ENCODE measurements at places on chromosomes 5 and 9. TPM values are rescaled to one million over a fixed set of nuclear protein-coding genes. Genes with fewer than 3 reads are reported as not detected.

- DNase-seq = no peak
Observed at GRCh38 chr9:96719521-96719920, 58.4 kb downstream of the ZNF510 start.

DNA sequence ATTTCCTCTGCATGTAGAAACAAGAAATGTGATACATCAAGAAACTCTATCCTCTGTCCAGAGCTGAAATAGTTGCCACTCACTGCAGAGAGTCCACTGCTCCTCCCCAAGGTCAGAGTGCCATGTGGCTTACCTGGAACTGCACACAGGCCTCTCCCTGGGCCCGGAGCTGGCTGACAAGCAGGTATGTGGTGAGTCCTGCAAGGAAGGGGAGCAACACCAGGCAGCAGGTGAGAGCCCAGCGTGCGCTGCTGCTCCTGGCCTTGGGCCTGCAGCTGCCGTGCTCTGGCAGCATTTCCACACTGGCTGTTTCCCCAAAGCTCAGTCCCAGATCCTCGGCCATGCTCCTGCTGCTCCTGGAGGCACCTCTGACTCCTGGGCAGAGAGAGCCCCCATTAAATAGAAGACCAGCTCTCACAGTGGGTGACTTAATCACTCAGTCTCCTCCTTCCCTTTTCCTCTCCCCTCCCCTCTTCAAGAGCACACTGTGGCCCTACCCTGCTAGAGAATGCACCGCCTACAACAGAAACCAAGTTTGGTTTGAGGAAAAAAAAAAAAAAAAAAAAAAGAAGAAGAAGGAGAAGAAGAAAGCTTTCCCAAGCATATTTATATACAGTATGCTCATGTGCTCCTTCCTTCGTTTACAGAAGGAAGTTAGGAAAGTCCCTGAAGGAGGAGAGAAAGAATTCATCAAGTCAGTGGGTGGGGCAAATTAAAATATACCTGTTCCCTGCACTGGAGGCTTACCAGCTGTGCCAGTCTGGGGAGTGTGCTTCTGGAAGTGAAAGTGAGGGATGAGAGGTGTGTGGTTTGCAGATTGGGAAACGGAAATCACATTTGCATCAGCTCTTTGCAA is at the start of gene TNFSF15:
Gene TNFSF15, minus strand, starts transcription at position 370 of the 856 bp plus-strand sequence. Its CDS starts 27 bp downstream, at position 343.
- DNase-seq = peak; percentile 68

GRCh38 chr5:73827106-73827450 is 201.1 kb downstream of the ARHGEF28 start:
- no peak for DNase-seq

- no peak for DNase-seq
Observed at GRCh38 chr9:74963056-74963455, 10.3 kb upstream of the C9orf40 start.

DNA sequence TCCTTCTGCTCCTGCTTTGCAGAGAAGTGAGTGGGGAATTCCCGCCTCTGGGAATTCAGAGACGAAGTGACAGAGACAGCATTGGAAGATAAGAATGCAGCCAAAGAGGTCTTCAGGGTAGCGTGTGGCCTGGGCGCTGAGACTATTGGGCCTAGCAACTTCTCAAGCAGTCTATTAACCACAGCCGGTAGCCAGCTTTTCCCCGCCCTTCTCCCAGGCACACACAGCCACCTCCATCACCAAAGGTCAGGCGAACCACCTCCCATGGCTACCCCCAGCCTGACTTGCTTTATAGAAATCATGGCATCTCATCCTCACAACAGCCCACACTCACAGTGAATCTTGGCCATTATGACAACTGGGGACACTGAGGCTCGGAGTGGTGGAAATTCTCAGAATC is 124.2 kb downstream of the KCNIP1 start:
- no peak for DNase-seq

DNA sequence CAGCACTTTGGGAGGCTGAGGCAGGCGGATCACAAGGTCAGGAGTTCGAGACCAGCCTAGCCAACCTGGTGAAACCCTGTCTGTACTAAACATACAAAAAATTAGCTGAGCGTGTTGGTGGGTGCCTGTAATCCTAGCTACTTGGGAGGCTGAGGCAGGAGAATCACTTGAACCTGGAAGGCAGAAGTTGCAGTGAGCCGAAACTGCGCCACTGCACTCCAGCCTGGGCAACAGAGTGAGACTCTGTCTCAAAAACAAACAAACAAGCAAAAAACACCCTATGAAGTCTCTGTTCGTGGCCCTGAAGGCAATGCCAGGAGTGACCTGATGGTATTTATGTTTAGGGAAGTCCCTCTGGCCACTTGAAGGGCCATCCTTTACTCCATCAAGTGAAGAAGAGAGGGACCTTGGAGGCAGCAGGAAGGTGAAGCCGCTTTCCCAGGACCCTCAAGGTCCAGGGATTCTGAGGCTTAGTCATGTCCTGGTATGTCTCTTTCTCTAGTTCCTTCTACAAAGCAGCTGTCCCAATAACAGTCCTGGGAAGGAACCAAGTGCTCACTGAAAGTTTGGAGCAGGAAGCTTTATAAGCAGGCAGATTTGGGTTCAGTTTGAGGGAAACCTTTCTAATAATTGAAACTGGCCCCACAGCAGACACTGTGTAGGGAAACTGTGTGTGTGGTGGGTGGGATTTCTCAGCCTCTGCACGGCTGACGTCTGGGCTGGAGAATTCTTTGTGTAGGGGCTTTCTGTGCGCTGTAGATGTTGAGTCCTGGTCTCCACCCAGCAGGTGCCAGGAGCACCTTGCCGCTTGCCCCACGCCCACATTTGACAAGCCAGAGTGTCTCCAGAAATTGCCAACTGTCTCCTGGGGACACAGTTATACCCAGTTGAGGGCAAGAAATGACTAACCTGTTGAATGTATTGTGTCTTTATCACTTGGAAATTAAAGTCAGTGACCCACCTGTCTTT is 12.5 kb downstream of the PHF2 start:
- DNase-seq = no peak

DNA sequence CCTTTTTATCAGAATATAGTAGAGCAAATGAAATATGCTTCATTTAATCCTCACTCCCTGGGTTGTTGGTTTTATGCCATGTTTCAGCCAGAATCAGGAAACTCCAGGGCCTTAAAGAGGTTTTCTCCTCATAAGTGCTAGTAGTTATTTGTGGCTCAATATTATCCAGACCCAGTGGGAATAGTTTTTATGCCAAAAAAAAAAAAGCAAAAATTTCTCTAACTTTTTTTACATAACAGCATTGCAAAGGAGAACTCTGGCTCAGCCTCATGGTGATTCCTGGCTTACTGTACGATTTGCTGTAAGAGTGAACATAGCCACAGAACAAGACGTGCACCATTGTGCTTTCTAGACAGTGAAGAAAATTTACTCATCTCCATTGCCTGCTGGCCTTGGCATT is 232.5 kb downstream of the PJA2 start:
- DNase-seq = no peak

DNA sequence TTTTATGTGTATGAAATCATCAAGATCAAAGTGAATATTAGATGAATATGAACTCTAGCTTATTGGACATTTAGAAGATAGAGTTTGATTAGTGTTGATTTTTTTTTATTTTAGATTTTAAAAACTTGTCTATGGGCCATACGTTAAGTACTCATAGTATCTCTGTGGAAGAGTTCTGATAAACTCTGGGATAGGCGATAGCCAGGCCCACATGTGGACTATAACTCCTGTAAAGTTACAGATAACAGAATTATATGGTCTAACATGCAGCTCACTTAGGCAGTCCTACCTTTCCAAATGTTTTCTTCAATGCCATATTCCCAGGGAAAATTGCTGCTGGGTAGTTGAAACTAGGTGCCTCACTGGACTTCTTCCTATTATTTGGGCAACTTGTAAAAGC is 10.4 kb downstream of the SLC31A1 start:
- DNase-seq = no peak

DNA sequence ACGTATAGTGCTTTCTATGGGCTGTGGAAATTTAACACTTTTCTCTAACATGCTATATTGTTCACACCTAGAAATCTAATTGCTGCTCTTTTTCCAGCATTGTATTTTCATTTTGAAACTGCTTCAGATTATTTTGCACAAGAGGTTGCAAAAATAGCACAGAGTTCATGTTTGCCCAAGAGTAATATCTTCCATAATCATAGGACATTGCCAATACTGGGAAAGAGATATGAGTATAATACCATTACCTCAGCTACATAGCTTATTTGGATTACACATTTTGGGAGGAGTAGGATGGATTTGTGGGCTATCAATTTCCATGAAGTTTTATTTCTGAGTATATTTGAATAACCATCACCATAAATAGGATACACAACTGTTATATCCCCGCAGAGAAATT is 717.1 kb downstream of the CDH9 start:
- DNase-seq = no peak

- DNase-seq = no peak
Observed at GRCh38 chr9:123420592-123421111, 64.7 kb downstream of the CRB2 start.

- no peak for DNase-seq
Observed at GRCh38 chr5:154228696-154229095, 38.2 kb downstream of the GALNT10 start.

GRCh38 chr5:167261309-167262100 is 1029.9 kb upstream of the WWC1 start:
- DNase-seq = no peak

- DNase-seq = no peak
Observed at GRCh38 chr5:67483453-67484030, 286.9 kb upstream of the CD180 start.

DNA sequence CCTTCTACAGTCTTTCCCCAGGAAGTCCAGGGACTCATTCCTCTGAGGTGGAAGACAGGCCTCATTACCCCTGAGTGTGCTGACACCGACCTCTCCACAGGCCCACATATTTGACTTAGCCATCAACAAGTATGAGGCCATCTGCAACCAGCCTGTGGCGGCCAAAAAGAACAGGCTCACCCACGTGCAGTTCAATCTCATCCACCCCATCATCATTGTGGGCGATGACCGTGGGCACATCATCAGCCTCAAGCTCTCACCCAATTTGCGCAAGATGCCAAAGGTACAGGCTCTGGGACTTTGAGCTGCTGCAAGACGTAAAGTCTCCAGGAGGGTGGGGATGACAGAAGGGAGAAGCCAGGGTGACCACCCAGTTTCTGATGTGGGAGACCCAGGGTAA is 5.6 kb downstream of the ENHO start:
- no peak for DNase-seq

- DNase-seq = no peak
Observed at GRCh38 chr9:16312962-16313546, 557.4 kb downstream of the BNC2 start.

- peak; percentile 54 for DNase-seq
Observed at GRCh38 chr9:91411096-91411771, 12.4 kb downstream of the NFIL3 start.

DNA sequence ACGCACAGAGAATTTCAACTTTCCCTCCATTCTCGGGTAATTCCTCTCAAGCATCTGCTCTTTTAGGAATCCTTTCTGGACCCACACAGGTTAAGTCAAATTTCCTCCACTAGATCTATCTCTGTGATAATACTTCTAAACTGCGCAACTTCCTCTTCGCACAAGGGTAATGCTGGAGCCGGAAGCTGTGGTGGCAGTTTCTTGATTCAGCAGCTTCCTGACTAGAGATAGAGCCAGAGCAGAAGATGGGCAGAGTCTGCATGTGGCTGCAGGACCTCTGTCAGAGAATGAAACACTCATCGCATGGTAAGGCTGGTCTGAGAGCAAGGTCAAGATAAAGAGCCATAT is 11.1 kb upstream of the CDC42SE2 start:
- DNase-seq = no peak

The IL17B gene
- not detected for total RNA-seq

The RETREG1 gene
- 1.3 TPM for total RNA-seq

The TRMT10B gene
- 3.8 TPM for total RNA-seq

The CDKN2B-AS1 gene
- 0.71 TPM for total RNA-seq

The IER5L gene
- 10.7 TPM for total RNA-seq

The ISL1 gene
- total RNA-seq = 8.6 TPM

The MRNIP gene
- total RNA-seq = 12.9 TPM

The LRRC19 gene
- not detected for total RNA-seq

Data from foreskin keratinocyte (primary cell).